ENCODE measurements at places on chromosomes 2 and 18. TPM values are rescaled to one million over a fixed set of nuclear protein-coding genes. Genes with fewer than 3 reads are reported as not detected.

DNA sequence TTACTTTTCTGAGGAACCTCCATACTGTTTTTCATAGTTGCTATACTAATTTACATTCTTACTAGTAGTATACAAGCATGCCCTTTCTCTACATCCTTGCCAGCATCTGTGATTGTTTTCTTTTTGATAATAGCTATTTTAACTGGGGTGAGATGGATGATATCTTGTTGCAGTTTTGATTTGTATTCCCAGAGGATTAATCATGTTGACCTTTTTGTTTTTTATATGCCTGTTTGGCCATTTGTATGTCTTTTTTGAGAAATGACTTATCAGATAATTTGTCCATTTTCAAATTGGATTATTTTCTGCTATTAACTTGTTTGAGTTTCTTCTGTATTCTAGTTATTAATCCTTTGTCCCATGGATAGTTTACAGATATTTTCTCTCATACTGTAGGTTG, 141.5 kb downstream of the UBR3 start:
- no peak for DNase-seq

DNA sequence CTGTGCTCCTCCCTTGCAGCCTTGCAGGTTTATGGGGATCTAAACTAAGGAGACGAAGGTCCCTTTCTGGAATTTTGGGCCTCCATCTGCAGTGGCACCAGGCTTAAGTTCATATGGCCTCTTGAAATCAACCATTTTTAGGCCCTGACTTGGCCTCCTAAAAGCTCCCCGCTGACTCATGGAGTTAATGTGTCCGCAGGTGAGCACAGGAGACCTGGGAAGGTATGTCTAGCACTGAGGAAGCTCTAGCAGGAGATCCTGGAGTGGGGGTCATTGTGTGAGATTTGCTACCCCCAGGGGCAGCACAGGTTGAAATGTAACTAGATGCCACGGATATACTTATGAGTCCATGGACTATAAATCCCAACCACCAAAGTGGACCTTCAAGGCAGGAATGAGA, 95.9 kb upstream of the CELF4 start:
- DNase-seq = no peak

DNA sequence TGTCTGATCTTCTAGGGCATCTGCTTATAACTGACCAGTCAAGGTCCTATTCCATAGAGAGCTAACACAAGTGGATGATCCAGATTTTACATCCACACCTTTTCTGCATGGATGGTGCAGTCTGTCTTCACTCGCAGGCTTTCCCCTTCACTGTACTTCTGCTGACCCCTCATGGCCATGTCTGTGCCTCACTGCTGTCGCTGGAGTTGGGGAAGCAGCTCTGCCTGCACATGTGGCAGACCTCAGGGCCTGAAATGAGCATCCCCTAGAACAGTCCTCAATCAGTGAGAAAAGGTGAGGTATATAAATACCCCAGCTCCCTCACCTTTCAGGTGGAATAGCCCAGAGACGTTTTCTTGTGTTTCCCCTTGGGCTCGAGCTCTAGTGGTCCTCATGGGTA, 233.8 kb downstream of the ANKRD36B start:
- no peak for DNase-seq

The INO80D gene
- total RNA-seq = 3.3 TPM

The NEURL3 gene
- total RNA-seq = 1.2 TPM

DNA sequence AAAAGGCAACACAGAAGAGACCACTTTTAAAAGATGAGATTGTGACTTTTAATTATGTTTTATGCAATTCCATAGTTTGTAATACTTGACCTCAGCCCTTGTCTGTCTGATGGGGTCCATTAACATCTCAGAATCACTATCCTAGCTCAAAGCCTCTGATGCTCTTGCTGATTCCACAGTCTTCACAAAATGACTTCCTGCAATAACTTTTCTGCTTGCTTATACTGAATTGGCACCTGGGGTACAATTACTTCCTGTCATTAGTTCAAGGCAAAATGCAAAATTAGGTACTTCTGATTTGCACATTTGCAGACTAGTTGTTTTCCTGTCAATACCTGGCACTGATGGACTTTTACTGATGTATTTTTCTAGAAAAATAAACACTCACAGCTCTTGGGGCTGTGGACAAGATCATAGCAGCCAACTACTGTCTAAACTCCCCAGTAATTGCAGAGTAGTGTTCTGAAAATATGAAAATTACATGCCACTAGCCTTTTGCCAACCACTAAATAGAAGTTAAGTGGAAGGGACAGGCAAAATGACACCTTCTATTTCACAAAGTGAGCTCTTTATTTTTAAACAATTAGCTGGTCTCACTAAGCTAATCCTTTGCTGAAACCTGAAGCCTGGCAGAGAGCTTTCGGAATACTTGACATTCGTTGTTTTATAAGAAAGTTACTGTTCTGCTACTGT, 129.1 kb downstream of the PIEZO2 start:
- DNase-seq = no peak

GRCh38 chr2:11651856-11652548, 18.0 kb downstream of the NTSR2 start:
- no peak for DNase-seq

GRCh38 chr2:171788316-171788993, 101.2 kb downstream of the DYNC1I2 start:
- DNase-seq = no peak

- DNase-seq = no peak
Observed at GRCh38 chr2:38167968-38168350, 92.0 kb upstream of the CYP1B1 start.

- no peak for DNase-seq
Observed at GRCh38 chr2:231033147-231034132, 3.9 kb upstream of the C2orf72 start.

- peak; percentile 82 for DNase-seq
Observed at GRCh38 chr2:66364495-66365333, 70.2 kb upstream of the MEIS1 start.

GRCh38 chr2:40159333-40159732, 292.6 kb downstream of the SLC8A1 start:
- no peak for DNase-seq

- DNase-seq = no peak
Observed at GRCh38 chr18:47928466-47928865, 2.0 kb downstream of the SMAD2 start.

- no peak for DNase-seq
Observed at GRCh38 chr2:5304640-5305039, 387.5 kb upstream of the SOX11 start.

The ITPRIPL1 gene
- 2.4 TPM for total RNA-seq

- DNase-seq = no peak
Observed at GRCh38 chr18:48835119-48835518, 115.6 kb downstream of the SMAD7 start.

The RIT2 gene
- not detected for total RNA-seq

The MARCHF4 gene
- total RNA-seq = 4.1 TPM

DNA sequence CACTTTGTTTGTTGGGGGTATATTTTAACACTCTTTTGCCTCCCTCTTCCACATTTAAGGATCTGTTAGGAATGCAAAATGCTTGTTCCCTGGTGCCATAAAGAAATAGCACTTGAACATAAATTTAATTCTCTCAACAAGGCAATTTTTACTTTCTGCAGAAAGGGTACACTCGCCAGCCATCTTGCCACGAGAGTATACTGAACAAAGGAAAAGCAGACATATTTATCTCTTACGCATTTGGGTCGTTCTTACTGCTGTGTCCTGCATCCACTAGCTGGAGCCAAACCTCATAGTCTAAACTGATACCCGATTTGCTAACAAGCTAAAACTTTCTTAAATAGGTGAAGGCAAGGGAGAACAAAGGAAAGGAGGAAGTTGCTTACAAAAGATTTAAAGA, 129.5 kb downstream of the B3GNT2 start:
- DNase-seq = no peak

The MC5R gene
- not detected for total RNA-seq

The CRYGD gene
- not detected for total RNA-seq

GRCh38 chr18:39587586-39587985, 2022.0 kb upstream of the CELF4 start:
- no peak for DNase-seq

DNA sequence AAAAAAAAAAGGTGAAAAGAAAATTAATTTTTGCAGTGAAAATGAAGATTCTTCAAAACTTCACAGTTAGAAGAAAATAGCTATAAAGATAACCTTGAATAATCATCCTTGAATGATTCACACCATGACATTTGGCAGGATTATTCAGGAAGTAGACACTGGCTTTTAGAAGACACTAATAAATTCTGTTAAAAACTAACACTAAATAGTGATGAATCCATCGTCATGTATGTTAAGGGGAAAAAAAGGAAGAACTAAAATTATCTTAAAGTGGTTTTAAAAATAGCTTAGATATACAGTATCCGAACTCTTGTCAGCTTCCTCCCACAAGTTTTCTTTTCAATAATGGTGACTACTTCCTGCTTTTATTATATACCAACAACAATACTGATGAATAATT, 10.2 kb downstream of the USP37 start:
- DNase-seq = no peak

The PPP1CB gene
- 356 TPM for total RNA-seq

DNA sequence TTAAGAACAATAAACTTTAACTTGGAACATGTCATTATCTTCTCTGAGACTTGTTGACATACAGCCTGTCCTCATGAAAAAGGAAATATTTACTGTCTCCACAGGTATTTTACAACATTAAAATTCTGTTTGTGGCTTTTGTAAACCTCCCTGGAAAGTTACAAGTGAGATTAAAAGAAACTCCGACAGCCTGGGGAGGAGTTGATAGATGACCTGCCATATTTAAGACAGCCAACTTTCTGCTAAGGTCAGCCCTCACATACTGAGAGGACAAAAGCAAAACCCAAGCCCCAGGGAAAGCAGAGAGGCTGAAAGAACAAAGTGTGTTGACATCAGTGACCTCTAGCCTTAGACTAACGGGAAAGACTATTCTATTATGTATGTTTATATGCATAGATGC, 350.2 kb downstream of the RIT2 start:
- no peak for DNase-seq

The RGPD3 gene
- 0.06 TPM for total RNA-seq

DNA sequence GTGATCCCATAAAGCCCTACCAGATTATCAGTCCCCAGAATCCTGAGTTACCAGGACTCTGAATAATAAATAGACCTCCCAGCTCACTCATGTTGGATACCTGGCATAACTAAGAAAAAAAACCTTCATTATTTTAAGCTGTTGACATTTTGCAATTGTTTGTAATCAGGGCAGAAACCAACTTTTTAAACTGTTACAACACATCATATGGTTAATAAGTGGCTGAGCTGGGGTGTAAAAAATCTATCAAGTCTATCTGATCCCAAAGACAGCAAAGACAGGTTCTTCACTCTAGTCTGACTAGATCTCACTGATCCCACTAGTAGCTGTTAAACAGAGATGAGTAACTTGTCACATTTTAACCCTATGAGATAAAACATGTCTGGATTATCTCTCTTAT, 370.3 kb downstream of the RIT2 start:
- DNase-seq = no peak

The CXCR4 gene
- 6.5 TPM for total RNA-seq
